Mesenteric fat pad (tissue), 1 donor: ENCODE measurements at places on chromosomes 12 and 14. TPM values are rescaled to one million over a fixed set of nuclear protein-coding genes. Genes with fewer than 3 reads are reported as not detected.

DNA sequence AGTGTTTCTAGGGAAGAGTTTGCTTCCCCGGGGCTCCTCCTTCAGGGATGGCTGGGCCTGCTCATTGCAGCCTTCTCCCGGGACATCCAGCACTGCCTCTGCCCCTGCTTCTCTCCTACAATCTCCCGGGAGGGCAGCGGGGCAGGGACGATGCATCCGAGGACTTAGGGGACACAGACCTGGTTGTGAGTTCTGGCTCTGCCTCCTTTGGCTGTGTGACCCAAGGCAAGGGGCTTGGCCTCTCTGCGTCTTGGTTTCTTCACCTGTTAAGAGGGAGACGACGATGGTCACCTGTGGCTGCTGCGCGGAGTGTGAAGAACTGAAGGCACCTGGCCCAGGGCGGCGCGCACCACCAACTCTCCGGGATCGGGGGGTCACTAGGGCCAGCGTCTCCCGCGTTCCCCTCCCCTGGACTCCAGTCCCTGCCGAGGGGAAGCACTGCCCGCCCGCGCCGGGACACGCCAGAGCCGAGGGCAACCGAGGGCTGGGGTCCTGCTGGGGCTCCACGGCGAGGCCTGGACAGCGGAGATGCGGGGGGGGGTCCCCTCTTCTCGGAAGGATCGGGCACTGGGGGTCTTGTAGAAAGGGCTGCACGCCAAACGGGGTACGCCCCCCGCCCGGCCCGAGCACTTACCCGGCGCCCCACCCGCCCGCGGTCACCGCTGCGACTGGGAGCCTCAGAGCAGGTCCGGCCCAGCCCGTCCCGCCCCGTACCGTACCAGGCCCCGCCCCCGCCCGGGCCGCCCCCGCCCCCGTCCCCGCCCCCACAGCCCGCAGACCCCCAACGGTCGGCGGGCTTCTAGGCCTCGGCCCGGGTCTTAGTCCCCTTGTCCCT, at the start of gene HVCN1:
TSS of gene HVCN1 (minus strand) at position 670 of the 835 bp plus-strand sequence. CDS start 5,870 bp downstream, outside the sequence.
- no peak for DNase-seq

Gene LRTM2
- not detected for total RNA-seq

DNA sequence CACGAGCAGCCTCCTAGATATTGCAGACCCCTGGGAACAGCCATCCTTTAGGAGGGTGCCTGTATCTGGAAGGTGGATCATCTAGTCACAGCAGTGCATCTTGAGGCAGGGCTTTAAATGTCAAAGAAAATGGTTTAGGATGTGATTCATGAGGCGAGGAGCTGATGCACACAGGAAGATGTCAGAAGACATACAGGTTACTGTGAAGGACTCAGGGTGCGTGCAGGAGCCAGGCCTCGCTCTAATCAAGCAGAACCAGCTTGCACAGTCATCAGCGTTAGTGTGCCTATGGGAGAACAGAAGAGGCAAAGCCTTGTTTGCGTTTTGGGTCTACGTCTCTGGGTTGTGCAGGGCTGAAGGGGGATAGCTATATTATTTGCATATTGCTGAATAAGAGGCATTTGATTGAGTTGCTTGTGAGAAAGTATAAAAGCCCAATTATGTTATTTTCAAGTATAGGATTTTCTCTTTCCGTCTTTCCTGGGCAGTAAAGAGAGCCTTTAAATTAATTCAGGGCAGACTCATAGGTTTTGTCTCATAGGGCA, 77.3 kb upstream of the RPH3A start:
- no peak for DNase-seq

Gene ALDH6A1
- total RNA-seq, result 42.1 TPM

DNA sequence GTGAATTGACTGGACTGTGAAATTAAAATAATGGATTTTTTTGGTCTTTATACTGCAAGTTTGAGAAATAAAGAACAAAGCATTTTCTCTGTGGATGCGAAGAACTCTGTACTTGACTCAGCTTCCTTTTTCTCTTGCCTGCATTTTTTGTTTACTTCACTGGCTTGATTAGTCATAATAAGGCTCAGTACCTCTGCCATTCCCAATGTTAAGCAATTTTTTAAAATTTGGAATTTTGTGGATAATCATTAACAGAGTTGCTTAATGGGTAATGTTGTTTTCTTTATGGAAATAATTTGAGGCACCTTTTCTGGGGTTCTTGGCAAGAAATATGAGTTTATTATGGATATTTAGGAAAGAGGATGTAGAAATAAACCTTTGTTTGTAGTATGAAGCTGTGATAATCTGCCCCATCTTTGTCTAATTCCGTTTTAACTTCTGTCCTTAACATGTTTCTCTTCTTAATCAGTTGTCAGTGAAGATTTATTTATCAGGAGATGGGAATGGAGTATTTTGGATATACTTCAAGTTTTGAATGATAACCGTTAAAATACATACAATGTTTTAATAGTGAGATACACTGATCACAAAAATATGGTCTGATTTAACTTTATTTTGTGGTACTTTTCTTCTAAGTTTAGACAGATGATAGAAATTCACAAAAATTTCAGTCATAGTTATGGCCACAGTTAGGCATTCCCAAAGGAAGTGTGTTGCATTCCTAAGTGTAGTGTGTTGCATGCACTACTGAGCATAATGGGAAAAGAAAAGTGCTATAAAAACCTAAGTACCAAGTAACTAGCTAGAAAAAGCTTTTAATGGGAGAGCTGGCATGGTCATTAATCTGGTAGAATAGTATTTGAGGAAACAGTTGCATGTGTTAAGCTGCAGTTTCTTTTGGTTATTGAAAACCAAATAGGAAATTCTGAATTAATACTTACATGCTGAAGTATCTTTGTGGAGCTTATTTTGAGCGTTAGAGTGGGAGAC, 27.7 kb downstream of the WNK1 start:
- no peak for DNase-seq

GRCh38 chr12:80101126-80101525, 1.8 kb downstream of the OTOGL start:
- DNase-seq, result no peak

GRCh38 chr12:99261256-99261655, 386.3 kb upstream of the GARIN6 start:
- no peak for DNase-seq

GRCh38 chr12:18250313-18250916, 10.9 kb upstream of the PIK3C2G start:
- DNase-seq, result no peak

Gene PTPRB
- 64.7 TPM for total RNA-seq

Gene CCDC88C
- 17.4 TPM for total RNA-seq

DNA sequence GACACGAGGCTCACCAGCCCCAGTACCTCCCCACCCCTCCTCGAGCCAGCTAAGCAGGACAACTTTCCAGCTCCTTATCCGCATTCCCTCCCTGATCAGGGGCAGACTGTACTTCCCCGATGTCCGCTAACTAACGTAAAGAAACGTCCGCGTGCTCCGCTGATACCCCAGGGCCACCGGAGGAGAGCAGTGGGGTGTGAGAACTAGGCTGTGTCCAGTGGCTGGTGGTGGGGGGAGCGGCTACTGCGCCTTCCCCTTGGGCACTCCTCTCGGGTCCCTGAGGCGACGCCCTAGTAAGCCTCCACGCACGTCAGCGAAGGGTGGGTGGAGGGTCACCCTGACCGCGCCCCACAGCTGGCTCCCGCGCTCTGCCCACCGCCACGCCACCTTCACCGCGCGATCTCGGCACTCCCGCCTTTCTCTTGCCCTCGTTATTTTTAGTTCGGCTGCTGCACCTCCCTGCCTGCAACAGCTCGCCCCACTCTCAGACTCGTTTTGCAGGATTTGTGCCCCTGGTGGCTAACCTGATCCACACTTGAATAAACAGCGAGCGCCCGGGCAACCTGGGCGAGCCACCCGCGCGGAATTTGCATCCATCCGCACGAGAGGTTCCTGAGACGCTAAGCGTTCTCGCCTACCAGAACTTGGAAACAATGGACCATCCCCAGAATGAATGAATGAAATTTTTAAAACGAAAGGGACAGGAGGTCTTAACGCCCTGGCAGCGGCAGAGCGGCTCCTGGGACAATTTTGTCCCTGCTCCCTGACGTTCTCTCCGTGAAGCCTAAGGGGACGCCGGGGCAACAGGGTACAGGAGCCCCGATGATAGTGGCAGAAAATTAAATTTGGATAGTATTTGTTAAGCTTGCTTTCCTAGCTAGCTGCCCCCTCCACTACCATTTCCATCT, 6.9 kb upstream of the BMP4 start:
- no peak for DNase-seq

Gene COX6A1
- total RNA-seq, result 312 TPM

Gene TMEM63C
- total RNA-seq, result 0.51 TPM

DNA sequence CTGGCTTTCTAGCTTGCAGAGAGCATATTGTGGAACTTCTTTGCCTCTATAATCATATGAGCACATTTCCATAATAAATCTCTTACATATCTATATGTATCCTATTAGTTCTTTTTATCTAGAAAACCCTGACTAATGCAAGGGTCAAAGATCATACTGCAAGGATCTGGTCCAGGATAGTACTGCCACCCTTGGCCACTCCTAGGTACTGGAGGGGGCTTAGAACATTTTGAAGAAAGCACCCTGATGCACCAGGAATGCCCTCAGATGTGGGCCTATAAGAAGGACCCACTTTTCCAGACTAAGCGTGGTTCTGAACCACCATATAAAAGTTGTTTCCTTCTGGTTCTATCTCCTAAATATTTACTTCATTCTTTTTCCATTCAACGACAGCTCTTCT, 14.6 kb downstream of the ATXN7L3B start:
- DNase-seq, result no peak

Gene RTN1
- total RNA-seq, result 15.4 TPM

DNA sequence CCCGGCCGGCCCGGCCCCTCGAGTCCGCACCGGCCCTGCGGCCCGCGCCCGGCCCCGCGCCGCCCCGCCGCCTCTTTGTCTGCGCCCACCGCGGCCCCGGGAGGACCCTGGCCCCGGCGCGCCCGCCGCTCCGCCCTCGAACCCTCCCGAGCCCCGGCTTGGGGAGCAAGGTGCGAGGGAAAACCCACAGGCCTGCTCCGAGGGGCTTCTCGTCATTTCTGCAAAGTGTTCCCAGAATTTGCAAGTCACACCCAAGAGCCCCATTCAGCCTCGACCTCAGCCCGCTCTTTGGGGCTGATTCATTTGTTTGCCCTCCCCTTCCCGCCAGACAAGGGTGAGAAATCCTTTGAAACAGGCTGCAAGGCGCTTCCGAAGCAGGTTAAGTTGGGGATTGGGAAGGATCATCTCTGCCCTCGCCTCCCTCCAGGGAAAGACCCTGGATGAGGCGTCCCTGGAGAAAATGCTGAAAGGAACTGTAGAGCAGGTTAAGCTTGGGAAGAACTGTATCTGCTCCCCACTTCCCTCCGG, 325 bp upstream of the CLIP1 start:
- DNase-seq, result no peak

DNA sequence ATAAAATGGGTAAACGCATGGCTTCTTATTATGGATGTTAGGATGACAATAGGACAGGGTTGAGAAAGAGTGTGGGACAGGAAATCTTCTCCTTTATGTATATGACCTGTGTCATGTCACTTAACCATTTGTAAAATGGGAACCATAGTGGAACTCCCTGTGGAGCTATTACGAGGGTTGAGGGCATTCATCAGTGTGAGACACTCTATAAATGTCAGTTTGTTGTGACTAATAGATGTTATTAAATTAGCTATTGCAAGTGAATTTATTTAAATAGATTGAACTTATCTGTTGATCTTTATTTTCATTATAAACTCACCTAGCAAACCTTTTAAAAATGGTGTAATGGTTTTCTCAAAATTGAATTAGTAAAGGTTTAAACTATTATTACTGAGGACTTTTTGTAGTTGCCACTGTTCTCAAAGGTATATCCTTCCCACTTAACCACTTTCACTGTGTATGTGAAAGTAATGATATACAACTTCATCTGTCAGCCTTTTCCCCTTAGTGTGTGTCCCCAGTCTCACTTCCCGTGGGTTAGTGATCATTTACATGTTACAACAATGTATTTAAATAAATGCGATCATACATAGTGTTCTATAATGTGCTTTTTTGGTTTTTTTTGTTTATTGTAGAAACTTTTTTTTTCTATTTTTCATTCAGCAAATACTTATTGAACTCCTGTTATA, 17.1 kb downstream of the HELB start:
- DNase-seq, result no peak

DNA sequence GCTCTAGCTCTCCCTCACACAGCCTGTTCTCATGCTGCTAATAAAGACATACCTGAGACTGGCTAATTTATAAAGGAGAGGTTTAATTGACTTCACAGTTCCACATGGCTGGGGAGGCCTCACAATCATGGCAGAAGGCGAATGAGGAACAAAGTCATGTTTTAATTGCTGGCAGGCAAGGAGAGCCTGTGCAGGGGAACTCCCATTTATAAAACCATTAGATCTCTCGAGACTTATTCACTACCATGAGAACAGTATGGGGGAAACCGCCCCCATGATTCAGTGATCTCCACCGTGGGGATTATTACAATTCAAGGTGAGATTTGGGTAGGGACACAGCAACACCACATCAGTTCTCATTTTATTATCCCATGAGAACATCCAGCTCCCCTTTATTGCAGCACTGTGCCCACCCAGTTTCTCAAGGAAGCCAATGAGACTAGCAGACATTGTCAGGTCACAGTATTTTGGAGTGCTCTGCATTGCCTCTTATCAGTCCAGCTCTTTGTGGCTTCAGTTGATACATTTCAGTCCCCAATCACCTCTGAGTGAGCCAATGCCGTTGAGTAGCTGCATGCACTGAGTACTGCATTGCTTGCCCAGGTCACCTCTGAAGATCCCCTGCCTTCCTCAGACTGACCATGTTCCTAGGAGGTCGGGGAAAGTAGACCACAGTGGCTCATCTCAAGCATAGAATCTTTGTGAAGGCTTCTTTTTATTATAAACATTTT, 131.2 kb downstream of the CRADD start:
- no peak for DNase-seq

GRCh38 chr12:52313926-52314325, 7.3 kb downstream of the KRT83 start:
- DNase-seq, result peak; percentile 83

GRCh38 chr12:100789146-100789545, 5.4 kb upstream of the ANO4 start:
- DNase-seq, result no peak

Gene GZMH
- total RNA-seq, result not detected

DNA sequence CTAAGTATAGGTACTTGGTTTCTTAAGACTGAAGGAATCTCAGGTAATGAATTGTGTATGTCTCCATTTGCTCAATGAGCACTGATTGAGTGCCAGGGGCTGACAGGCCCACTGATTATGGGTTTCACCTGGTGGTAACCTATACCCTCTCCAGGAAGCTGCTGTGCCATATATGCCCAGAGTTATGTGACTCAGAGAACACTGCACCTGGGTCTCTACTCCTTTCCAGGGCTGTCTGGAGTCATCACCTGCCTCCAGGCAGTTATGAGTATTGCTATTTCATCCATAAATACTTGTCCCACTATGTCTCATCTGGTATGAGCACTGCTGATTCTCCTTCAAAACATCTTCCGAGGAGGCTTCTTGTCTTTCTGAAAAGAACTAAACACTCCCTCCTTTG, 692.9 kb downstream of the BCL11B start:
- no peak for DNase-seq
